ENCODE measurements at places on chromosomes 3 and 15.

DNA sequence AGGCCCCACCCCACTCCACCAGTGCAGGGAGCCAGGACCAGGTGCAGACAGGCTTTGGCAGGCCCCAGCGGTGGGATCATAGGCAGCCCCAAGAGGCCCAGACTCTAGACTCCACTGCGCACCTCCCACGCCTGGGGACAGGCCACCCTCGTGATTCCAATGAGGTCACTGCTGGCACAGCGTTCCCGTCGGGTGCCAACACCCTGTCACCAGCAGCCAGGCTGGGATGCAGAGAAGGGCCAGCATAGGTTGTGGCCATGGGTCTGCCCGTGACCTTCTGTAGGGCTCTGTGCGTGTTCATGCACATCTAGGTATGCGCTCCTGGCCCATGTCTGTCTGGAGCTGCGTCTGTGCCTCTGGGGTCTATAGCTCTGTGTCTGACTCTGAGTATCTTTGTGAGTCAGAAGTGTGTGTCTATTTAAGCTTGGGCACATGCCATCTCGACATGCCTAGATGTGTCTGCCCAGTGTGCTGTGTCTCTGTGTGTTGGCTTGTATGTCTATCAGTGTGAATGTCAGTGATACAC is 13.0 kb downstream of the VIPR1 start:
- DNase-seq, result no peak

- no peak for DNase-seq
Observed at GRCh38 chr3:48092270-48092669, 76.1 kb upstream of the MAP4 start.

- peak; percentile 56 for DNase-seq
Observed at GRCh38 chr3:196604548-196604947, 34.9 kb upstream of the NRROS start.

GRCh38 chr15:67006083-67007065 is 59.0 kb upstream of the SMAD3 start:
- no peak for DNase-seq

DNA sequence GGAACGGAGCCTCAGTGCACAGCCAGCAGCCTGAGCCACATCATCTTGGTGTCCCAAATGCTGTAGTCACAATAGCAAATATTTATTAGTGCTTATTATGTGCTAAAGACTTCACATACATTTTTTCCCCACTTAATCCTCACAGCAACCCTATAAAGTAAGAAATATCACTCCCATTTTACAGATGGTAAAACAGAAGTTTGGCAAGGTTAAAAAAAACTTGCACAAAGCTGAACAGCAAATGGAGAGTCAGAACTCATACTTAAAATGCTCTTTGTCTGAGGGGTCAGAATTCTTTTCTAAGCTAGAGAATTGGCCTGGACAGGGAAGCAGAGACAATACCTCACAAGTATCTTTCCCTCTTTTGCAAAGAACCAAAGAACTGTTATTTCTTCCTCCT is 30.9 kb upstream of the THRB start:
- no peak for DNase-seq

DNA sequence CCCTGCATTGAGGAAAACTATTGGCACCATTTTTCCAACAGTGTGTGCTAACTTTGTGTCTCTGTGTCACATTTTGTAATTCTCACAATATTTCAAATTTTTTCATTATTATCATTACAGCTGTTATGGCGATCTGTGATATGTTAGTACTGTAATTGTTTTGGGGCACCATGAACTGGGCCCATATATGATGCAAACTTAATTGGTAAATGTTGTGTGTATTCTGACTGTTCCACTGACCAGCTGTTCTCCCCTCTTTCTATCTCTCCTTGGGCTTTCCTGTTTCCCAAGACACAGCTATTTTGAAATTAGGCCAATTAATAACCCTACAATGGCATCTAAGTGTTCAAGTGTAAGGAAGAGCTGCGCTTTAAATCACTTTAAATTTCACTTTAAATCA is 2.2 kb upstream of the CYP8B1 start:
- no peak for DNase-seq

DNA sequence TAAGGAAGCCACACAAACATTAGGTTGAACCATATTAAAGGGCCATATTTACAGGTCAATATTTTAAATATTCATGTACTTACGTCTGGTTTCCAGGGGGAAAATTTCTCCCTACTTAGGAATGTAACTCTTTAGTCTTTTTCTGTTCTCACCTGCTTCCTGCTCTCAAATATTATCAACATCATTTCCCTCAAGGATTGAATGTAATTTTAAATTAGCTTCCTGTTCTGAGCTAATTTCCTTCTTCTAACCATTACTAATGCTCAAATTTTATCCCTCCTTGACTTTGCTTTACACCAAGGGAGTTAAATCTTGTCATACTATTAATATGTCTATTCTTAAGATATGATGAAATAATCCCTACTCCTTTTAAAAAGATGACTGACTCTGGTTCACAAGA is 103.4 kb upstream of the UBP1 start:
- DNase-seq, result no peak

DNA sequence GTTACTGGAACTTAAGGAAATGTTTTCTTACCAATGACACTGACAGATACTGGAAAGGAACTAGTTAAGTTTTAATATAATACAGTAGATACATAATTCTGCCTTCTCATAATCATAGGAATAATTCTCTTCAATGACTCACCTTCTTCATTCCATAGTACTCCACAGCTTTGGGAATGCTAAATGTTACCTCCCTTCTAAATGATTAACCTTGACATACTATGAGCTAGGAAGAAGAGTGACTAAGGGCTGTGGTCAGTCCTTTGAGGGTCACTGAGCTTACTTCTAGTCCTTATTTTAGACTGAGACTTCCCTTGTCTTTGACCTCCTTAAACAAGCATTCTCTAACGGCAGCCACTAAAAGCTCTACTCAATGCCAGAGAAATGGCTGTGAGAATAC is 69.6 kb upstream of the PPIB start:
- no peak for DNase-seq

DNA sequence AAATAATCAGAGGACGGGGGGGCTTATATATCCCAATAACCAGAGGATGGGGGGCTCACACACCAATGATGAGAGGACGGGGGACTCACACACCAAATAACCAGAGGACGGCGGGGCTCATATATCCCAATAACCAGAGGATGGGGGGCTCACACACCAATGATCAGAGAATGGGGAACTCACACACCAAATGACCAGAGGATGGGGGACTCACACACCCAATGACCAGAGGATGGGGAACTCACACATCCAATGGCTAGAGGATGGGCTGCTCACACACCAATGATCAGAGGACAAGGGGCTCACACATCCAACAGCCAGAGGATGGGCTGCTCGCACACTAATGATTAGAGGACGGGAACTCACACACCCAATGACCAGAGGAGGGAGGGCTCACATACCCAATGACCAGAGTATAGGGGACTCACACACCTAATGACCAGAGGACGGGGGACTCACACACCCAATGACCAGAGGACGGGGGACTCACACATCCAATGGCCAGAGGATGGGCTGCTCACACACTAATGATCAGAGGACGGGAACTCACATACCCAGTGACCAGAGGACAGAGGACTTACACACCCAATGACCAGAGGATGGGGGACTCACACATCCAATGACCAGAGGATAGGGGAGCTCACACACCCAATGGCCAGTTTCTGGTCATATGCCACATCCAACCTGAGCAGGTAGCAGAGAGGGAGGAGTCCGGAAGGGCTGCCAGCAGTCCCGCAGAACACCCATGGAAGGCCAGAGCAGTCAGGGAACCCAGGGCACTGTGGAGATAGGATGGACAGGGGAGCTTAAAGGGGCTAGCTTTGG is 10.6 kb downstream of the RAB6B start:
- no peak for DNase-seq

DNA sequence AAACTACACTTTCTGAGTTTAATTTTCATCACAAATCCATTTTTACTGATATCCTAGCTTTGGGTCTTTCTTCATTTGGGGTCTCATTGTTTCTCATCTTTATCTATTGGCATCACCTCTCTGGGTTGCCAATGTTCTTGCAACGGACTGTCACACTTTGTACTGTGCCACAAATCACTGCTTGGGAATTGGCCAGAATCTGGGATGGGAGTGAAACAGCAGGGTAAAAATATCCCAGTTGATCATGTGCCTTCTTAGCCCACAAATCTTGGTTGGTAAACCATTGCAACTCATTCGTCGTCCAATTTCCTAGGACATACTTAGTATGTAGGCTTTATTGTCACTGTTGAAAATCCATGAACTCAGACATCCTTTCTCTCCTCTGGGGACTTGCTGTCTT is 698.5 kb downstream of the OTOL1 start:
- DNase-seq, result no peak

DNA sequence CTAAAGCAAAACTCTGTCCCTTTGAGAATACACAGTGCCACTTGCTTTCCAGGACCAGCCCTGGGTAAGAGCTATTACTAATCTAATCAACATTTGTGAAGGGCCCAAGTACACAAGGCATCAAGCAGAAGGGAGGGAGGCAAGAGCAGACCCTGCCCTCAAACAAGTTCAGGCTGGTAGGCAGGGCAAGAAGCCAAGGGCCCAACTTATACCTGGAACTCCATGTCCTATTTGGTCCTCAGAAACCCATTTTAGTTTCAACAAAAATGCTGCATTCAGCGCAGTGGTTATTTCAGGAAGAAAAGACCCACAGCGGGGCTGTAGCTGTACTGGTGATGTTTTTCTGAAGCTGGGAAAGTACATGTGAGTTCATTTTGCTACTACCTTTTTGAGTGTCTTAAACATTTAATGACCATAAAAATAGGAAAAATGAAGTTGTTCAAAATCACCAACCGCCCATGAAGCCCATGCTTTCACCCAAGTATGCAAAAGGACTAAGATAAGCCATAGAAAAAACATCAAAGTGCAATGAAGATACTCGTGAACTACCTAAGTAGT is 2.8 kb downstream of the RPS17 start:
- DNase-seq, result no peak

DNA sequence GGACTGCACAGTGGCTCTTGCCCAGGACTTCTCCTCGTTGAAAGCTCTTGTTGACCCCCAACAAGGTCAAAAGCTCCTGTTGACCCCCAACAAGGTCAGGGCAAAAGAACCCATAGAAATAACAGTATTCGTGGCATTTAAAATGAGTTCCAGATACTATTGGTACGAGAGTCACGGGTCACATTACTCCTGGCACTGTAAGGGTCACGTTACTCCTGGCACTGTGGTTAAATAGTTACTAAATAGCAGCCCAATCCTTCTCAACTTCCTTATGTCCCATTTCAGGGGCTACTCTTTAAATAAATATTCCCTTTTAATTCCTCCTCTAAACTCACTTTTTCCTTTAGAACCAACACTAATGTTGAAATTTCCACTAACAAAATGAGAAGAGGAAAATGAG is 18.2 kb upstream of the ADCY5 start:
- no peak for DNase-seq

DNA sequence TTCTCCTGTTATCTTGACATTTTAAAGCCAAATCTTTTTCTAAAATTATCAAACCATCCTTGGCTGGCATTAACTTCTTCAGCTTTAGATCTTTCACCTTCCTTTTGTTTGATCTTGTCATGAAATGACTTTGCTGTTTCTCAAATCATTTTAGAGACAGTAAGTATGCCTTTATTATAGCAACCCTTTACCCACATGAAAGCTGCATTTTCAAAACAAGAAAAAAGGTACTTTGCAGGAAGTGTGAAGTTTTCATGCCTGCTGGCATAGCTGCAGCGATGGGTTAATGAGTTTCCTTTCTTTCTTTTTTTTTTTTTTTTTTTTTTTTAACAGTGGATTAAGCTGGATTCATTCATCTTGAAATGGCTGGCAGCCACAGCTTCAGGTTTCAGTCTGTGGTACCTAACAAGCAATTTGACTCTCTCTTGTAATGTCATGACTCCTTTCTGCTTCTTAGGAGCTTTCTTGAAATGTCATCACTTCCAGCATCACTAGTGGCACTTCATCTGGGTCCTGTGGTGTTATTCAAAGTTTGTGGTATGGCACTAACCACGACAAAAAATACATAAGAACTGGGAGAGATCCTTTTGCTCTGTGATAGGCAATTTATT is 18.8 kb downstream of the SLC25A26 start:
- DNase-seq, result no peak

All from memory B cell (primary cell).